ENCODE measurements at places on chromosomes 16 and 17.

- DNase-seq, result no peak
Measured at GRCh38 chr16:87322360-87322759, 5.2 kb upstream of the C16orf95 start.

- no peak for DNase-seq
Measured at GRCh38 chr16:11112723-11113348, 143.2 kb downstream of the SOCS1 start.

- no peak for DNase-seq
Measured at GRCh38 chr16:66388350-66389139, 22.1 kb downstream of the CDH5 start.

GRCh38 chr16:31200821-31201568 is 1.6 kb downstream of the PYCARD start:
- no peak for DNase-seq

GRCh38 chr17:27663936-27664605 is 33.1 kb downstream of the LGALS9 start:
- no peak for DNase-seq
